Endothelial cell (in vitro differentiated cells): ENCODE measurements at places on chromosomes 1 and 21. TPM values are rescaled to one million over a fixed set of nuclear protein-coding genes. Genes with fewer than 3 reads are reported as not detected.

ATAD3C gene
- 2.9 TPM for total RNA-seq

ATP6V1G3 gene
- total RNA-seq, result not detected

S100A7 gene
- total RNA-seq, result not detected

RIT1 gene
- total RNA-seq, result 69.2 TPM

RIMKLA gene
- total RNA-seq, result 0.10 TPM

CFAP45 gene
- total RNA-seq, result 1.0 TPM

CD84 gene
- not detected for total RNA-seq

GUK1 gene
- total RNA-seq, result 280 TPM

ILDR2 gene
- 1.2 TPM for total RNA-seq

HAO2 gene
- not detected for total RNA-seq

TNFSF18 gene
- 0.33 TPM for total RNA-seq

PLD5 gene
- not detected for total RNA-seq
